Tibial nerve (tissue), 4 donors: ENCODE measurements at places on chromosomes 2 and 18. TPM values are rescaled to one million over a fixed set of nuclear protein-coding genes. Genes with fewer than 3 reads are reported as not detected.

DNA sequence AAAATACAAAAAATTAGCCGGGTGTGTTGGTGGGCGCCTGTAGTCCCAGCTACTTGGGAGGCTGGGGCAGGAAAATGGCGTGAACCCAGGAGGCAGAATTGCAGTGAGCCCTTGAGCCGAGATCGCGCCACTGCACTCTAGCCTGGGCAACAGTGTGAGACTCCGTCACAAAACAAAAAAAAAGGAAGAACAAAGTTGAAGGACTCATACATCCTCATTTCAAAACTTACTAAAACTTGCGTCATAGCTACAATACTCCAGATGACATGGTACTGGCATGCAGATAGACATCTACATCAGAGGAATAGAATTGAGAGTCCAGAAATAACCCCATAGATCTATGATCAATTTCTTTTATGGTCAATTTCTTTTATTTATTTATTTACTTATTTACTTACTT, 13.6 kb upstream of the CYP27C1 start:
- DNase-seq: no peak

GRCh38 chr2:6452702-6453481, 412.8 kb downstream of the CMPK2 start:
- no peak for DNase-seq

DNA sequence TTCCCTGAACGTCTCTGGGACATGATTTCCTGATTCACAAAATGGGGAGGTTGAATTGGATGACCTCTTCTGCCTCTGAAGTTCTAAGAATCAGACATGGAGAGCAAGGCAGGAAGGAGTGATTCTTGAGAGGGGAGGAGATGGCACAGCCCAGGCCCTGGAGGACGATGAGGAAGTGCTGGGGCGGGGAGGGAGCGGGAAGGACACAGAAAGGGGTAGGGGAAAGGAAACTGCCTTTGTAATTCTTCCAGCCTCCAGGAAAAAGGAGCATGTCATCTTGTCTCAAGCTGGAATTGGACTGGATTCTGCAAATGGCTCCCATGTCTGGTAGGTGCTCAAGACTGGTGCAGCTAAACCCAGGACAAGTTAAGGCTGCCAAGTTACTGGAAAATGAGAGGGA, 97.0 kb upstream of the NCK2 start:
- no peak for DNase-seq

- DNase-seq: no peak
These were observed 65.1 kb downstream of the MRPS9 start for GRCh38 chr2:105102963-105103421.

The EPHA4 gene
- 24.3 TPM for total RNA-seq

The FAM237A gene
- total RNA-seq: not detected

GRCh38 chr2:136077107-136077506, 40.8 kb downstream of the CXCR4 start:
- DNase-seq: no peak

- no peak for DNase-seq
These were observed 580.6 kb upstream of the SOX11 start for GRCh38 chr2:5111581-5111980.

- DNase-seq: peak; percentile 9
These were observed 452 bp downstream of the RAPH1 start for GRCh38 chr2:203534621-203535077.

DNA sequence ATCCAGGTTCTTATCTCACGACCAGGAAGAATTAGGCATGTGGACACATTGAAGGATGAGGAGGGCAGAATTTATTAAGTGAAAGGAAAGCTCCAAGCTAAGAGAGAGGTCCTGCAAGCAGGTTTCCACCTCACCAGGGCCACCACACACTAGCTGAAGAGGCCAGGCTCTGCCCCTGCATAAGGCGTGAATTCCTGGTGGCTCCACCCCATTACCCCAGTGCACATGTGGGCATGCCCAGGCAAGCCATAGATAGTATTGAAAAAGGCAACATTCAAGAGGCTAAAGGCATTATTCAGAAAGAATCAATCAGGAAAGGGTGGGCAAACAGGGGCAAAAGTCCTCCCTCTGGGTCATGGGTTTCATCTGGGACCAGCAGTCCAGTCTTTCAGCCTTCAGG, 30.9 kb upstream of the GRP start:
- DNase-seq: no peak
